ENCODE measurements at places on chromosomes 2 and 18.

DNA sequence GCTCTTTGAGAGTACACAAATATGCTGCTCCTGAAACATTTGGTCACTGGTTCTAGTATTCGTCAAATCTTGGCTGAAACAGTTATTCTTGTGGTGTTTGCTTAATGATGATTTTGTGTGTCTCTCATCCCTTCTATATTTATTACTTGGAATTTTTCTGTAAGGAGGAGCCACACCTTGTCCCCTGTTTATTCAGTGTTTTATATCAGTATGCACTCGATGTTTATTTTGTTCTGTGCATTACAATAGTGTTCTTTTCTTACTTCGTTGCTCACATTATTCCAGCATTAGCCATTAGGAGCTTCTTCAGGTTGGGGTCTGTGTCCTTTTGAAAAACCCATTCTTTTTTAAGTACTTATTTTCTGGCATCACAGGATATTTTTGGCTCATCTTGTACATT, 5.1 kb upstream of the RAMP1 start:
- DNase-seq, result no peak

- DNase-seq, result no peak
Measured at GRCh38 chr2:39140322-39140847, 19.5 kb upstream of the SOS1 start.

DNA sequence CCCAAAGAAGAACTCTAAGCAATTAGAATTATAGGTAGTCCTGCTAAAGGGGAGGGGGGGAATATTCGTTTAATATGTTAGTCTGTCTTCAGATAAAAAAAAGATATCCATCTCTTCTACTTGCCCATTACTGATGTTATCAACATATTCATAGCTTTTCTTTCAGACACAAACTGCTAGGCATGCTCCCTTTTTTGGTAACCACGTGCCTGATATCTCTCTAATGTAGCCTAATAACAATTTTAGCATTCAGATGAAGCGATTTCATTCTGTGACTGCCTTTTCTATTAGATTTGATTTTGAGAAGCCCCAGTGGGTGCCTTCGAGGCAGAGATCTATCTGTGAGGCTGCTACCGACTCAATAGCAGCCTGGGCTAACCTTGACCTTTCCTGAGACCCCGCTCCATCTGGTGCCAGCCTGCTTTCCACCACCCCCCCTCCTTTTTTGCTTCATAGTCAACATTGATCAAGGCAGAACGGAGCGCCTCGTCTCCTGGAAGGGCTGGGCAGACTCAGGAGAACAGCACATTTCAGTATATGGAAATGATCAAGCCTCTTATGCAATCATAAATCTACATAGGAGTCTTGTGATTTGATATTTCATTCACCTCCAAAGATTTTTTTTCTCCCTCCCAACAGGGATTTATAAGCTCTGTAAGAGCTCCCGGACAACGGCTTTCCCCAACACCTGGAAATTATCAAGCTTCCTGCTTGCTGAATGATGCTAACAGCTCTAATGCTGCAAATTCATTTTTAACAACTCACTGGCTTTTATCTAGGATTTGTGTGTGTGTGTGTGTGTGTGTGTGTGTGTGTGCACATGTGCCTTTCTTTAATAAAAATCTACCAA, 14.7 kb upstream of the BCL11A start:
- peak; percentile 34 for DNase-seq

DNA sequence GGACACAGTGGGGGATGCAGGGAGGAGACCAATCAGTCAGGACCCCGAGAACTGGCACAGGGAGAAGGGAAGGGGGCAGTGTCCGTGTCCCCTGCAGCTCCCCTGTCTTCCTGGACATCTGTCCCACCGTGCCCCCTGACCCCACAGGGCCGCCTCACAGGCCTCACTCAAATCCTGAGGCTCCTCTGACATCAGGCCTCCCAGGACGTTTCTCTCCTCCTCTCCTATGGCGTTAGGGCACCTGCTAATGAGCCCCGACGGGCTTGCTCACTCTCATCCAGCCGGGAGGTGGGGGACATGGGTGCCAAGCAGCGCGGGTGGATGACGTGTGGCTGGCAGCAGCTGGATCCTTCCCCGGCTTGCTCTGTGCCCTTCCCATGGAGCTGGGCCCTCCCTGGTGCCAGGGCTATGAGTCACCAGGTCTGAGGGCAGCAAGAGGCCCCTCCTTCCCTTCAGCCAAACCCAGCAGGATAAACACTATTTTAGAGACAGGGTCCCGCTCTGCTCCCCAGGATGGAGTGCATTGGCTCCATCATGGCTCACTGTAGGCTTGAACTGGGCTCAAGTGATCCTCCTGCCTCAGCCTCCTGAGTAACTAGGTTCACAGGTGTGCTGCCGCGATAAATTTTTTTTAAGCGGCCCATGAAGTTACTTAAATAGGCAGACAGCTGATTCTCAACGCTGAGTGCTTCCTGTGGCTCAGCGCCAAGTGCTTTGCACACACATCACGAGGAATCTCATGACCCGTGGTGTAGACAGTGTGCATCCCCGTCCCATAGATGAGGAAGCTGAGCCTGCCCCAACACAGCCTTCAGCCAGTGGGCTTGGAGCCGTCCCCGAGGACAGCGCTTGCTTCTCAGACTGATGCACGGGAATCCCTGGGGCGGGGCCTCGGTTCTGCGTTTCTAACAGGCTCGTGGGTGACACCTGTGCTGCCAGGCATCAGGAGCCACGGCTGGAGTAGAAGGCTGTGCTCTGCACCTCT, 64.5 kb upstream of the HDAC4 start:
- peak; percentile 28 for DNase-seq

GRCh38 chr2:177542396-177542795, 149.8 kb downstream of the AGPS start:
- DNase-seq, result no peak

GRCh38 chr18:50562686-50563085, 2.8 kb downstream of the MAPK4 start:
- DNase-seq, result no peak

DNA sequence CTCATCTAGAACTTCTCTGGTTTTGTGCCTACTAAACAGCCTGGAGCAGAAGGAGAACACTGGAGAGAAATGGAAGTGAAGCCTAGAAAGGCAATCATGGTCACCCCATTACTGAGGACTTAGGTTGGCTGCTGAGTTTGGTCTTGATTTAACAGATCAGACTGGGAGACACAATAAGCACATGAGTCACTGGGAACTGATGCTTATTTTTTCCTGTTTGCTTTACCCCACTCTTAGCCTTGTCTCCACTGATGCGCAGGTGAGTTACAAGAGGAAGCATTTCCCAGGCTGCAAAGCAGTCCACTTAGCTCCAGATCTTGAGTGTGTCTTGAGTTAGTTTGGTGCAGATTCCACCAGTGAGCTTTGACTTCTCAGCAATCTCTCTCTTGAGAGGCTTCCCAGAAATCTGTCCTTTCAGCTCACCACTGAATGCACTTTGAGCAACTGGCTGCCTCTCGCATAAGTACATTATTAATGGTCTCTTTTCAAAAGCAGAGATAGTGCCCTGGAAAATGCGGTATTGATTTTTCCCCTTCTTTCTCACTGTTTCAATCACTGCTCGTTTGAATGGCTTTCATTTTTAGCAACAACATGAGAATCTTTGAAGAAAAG, 390.2 kb upstream of the SETBP1 start:
- DNase-seq, result no peak

DNA sequence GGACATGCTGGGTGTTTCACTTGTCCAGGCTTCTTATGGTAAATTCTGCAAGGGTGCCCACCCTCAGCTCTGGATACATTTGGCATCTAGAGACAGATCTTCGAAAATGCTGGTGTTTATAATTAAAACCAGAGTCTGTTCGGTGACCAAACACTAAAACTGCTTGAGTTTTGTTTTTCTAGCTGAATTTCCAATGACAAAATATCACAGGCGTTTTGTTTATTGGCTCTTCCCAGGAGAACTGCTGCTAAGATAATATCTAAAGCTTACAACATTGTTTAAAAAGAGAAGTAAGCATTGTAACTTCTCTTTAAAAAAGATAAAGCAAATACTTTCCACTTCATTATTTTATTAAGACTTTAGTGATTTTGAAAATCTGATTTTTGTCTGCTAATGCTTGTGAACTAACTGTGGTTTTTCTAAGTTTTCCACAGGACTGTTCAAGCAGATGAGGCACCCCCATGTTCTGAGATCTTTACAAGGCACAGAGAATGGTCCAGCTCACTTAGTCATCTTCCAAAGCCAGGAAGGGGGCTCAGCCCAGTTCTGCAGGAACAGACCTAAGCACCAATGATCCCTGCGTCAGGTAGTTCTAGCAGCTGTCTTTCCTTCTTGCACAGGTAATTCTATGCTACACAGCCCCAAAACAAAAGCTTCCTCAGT, 94.8 kb upstream of the LTBP1 start:
- no peak for DNase-seq

DNA sequence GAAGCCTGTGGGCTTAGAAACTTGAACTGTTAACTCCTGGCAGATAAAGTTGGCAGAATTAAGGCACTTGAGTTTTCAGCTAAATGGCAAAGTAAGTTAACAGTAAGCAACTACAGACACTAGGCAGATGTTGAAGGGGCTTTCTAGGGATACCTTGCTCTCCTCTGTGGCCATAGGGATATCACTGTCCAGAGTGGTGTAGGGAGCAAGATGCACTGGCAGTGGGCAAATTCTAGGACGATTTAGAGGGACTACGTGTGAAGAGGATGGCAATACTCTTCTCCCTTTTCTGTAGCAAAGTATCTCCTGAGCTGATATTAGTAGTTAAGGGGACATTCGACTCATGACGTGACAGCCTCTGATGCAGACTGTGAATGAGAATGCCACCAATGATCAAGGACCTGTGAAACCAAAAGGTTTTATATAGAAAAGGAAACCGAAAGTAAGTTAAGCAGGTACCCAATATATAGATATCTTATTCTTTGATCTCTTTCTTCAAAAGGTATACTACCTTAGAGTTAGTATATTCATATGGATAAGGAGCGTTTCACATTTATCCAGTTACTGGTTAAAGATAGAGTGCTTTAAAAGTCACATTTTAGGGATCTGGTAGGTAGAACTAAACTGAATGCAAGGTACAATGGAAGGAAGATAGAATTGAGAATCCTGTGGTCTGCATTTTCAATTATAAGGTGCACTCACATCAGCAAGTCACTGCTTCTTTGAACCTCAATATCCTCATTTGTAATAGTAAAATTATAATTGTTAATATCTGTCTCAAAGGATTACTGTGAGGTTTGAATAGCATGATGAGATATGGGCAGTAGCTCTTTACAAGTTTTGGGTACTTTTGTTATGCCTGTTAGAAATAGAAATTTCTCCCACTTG, 106.4 kb downstream of the KCNH7 start:
- no peak for DNase-seq

GRCh38 chr2:220701115-220701514, 871.0 kb downstream of the EPHA4 start:
- no peak for DNase-seq

DNA sequence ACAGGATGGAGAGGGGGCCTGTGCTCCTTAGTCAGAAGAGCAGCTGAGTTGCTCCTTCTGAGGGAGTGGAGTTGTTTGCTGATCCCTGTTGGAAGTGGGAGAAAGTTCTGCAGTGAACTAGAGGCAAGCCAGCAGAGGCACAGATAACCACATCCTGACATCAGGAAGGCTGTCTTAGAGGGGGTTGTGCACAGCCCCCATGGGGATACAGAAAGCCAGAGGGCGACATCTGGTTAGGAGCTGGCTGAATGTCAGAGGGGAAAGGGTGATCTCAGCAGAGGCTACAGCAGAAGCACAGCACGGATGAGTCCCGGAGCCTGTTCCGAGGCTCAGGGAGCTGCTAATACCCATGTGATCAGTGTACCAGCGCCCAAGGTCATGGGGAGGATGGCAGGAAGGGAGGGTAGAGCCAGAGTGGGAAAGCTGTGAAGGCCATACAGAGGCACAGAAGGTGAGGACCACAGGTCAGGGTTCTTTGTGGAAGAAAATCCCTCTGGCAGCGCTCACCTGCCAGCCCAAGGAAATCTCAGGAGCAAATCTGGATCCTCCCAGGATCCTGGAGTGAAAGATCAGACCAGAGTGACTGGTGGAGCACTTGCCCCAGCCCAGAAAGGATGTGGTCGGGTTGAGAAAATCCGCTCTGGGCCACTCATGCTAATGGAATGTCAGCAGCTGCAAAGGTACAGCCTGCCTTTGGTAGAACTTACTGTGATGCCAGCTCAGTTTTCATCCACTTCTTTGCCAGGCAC, 111.8 kb downstream of the STPG4 start:
- DNase-seq, result peak; percentile 78

- DNase-seq, result peak; percentile 1
Measured at GRCh38 chr18:63511285-63511684, 30.9 kb upstream of the SERPINB12 start.

DNA sequence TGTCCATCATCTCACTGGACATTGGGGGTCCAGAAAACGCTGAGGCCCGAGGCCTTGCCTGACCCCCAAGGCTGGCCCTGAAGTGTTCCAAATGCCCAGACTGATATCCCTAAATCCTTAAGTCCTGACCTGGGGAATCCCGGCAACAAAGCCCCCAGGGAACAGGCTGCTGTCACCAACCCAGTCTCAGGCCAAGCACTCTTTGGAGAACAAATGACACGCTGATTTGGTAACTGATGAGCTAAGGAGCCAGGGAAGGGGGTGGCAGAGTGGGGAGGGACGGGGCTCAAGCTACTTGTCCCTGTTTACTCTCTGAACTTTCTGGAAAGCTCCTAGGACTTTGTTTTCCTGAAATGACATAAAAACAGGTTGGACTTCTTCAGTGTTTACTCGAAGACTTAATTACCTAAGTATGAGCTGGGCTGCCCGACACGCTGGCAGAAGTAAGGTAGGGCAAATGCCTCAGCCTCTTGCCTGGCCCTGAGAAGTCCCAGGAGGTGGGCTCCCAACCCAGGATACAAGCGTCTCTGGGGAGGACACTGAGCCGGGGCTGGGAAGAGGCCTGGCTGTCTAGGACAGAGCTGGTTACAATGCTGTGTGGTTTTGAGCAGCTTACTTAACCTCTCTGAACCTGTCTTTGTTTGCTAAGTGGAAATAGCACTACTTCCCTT, 105.5 kb upstream of the GLI2 start:
- no peak for DNase-seq

DNA sequence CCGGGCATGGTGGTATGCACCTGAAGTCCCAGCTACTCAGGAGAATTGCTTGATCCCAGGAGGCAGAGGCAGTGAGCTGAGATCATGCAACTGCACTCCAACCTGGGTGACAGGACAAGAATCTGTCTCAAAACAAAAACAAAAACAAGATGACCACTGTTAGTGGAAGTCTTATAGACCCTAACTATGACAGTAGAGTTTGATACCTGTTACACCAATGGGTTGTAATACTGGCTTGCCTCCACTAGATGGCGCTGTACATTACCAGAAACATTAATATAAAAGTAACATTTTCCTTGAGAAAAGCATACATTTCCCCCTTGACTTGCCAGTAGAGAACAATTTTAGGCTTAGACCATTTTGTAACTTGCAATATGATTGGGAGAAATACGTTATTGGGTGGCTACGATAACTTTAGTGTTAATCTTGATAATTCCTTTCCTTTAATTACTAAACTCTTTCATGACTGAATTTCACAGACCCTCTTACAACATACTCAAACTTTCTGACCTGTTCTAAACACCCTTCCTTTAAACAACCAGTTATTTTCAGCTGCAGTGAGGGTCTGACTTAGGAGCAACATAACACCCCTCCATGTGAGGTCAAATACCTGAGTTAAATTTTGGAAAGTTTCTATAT, 19.5 kb downstream of the SLC25A52 start:
- peak; percentile 0 for DNase-seq

GRCh38 chr2:233082931-233083755, 23.0 kb downstream of the INPP5D start:
- no peak for DNase-seq
